ENCODE measurements at places on chromosomes 5 and 9. TPM values are rescaled to one million over a fixed set of nuclear protein-coding genes. Genes with fewer than 3 reads are reported as not detected.

DNA sequence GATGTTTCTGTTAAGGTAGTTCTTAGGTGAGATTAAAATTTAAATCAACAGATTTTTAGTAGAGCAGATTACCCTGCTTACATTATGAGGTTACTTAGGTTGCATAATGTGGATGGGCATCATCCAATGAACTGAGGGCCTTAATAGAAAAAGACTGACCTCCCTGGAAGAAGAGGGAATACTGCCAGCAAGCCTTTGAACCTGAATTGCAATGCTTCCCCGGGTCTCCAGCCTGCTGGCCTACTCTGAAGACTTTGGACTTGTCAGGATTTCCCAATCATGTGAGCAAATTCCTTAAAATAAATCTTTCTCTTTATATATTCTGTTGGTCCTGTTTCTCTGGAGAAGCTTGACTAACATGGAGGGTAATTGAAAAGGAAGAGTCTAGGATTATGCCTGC, 542.1 kb upstream of the ARRDC3 start:
- DNase-seq, result no peak

DNA sequence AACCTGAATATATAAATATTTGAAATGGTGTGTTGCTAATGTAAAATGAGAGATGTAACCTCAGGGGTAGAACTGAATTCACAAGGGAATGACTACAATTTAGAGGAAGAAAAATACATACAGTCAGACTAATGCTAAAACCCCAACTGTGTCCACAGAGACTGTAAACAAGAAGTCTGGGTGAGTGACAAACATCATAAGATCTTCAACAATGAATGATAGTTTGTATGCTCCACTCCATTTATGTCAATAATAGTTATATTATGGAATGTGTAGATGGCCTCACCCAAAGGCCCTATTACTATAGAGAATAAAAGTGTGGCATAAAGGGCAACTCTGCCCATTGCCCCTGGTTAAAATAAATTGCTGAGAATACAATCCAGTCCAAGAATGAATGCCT, 102.9 kb downstream of the CETN3 start:
- no peak for DNase-seq

GRCh38 chr5:42791151-42791550, 20.5 kb downstream of the SELENOP start:
- no peak for DNase-seq

- no peak for DNase-seq
Measured at GRCh38 chr9:113618836-113619490, 155.4 kb downstream of the RGS3 start.

- no peak for DNase-seq
Measured at GRCh38 chr9:134929193-134930158, 11.8 kb upstream of the FCN1 start.

DNA sequence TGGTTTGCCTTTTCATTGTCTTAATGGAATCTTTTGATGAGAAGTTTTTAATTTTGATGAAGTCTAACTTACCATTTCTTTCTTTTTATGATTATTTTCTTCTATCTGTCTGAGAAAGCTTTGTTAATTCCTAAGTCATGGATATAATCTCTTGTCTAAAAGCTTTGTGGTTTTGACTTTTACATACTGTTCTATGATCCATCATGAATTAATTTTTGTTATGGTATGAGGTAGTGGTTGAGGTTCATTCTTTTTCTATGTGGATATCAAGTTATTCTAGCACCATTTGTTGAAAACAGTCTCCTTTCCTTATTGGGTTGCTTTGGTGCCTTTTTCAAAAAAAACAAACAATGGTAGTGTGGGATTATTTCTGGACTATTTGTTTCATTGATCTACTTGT, 20.4 kb downstream of the FBXO10 start:
- no peak for DNase-seq

GNA14 gene
- 6.0 TPM for polyA plus RNA-seq

- no peak for DNase-seq
Measured at GRCh38 chr9:88193766-88194165, 55.5 kb upstream of the SPATA31C2 start.

GRCh38 chr5:37812365-37812764, 27.5 kb downstream of the GDNF start:
- no peak for DNase-seq

- DNase-seq, result no peak
Measured at GRCh38 chr9:109272745-109273144, 48.1 kb downstream of the EPB41L4B start.

DNA sequence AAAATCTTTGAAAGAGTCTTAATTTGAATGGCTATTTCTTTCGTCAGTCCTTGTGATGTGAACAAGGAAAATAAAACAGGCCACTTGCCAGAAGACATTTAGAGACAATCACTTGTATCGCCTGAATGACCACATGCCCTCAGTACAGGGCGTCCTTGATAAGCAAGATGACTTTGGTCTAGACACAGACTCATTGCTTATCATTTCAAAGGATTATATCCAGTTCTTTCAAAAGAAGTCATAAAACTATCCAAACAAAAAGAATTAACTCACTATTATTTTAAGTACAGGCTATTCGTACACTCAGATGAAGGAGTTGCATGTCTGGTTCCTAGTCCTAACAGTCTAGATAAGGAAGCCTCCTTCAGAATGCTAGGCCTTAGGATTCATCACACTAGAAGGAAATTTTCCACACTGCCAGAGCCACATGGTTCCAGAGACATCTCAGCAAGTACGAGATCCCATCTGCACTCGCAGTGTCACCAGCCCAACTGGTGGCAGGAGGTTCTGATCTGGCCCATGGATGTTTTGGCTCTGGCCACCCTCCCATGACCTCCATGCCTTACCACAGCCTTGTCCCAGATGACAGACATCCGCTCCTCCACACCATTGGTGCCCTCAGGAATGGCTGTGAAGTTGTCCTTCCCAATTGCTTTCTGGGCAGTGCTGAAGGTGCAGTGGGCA, 109.6 kb downstream of the DPYSL3 start:
- DNase-seq, result no peak

DNA sequence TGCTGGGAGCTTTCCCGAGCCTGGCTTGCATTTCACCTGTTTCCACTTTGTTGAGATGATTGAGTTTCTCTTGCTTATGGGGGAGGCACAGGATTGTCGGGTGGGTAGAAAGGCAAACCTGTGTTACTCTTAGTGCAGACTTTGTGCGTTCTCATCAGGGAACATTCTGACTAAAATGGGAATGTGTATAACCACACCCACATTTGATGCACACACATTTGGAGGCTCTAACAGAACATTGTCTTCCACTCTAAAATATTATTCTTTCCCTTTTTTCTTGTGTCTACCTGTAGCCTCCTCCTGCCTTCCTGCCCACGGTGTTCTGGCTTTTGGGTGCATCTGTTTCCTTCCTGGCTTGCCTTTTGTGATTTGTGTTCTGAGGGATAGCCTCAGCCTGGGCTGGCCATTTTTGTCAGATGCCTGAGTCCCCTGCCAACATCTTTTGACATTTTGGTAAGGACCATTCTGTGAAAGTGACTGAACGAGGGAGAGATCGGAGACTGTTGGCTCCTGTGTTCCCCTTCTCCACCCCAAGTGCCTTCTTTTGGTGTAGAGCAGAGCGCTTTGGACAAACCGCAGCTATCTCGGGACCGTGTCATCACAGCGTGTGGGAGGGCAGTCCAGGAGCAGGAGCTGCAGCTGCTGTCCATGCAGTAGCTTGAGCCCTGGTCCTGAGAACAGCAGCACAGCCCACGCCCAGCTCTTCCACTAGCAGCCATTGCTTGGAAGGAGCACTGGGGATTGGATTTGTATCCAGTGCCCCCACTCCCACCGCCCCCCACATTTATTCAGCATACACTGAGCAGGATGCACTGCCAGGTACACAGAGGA, 101.4 kb downstream of the ARHGAP26 start:
- no peak for DNase-seq

- no peak for DNase-seq
Measured at GRCh38 chr5:18778225-18778624, 1144.0 kb downstream of the TAF11L14 start.

DNA sequence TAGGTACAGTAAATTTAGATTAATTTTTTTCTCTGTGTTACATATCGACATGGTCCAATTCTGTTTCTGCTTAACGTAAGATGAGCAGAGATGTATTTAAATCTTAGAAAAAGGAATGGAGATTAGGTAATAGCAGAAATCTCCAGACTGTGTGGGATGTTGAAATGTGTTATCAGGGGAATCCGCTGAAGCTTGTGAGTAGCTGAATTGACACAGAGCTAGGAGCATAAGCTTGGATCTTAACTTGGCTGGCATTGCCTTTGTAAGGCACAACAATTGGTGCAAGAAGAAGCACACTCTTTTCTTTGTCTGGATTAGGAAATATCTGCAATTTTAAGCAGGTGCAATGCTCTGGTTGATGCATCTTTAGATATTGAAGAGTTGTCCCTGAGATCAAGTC, 53.1 kb downstream of the PLPPR1 start:
- no peak for DNase-seq

ABLIM3 gene
- polyA plus RNA-seq, result 91.2 TPM

PCDHB5 gene
- polyA plus RNA-seq, result 3.2 TPM

DNA sequence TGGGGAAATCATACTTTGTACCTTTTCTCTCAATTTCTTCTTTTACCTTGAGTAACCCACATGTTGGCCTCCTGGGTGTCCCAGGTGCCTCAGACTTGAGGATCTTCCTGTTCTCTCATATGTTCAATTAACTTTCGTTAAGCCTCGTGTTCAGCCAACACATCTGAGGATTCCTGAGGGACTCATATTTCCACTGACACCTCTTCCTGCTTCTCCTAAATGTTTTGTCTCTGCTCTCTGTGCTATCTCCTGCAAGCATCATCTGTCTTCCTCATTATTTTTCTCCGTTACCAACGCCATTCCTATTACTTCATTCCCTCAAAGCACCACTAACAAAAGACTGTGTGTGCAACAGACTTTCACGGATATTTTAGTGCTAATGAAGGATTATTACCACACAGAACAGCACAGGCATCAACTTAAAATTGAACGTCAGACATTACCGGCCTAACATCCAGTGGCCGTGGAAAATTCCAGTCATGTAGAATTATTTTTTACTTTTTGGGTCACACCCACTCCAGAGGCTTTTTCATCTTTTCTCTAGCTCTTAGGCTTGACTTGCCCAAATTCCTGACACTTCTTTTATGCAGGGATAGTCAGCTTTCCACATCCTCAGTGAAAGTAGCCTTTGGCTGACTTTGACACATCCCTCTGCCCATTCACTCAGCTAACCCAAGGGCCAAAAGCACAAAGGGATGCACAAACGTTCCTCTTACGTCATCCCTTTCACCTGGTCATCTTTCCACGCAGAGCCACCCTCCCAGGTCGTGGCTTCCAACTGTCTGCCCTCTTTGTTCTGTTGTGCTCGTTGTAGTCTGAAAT, 46.0 kb upstream of the OSMR start:
- DNase-seq, result no peak

CDKN2A gene
- not detected for polyA plus RNA-seq

DNA sequence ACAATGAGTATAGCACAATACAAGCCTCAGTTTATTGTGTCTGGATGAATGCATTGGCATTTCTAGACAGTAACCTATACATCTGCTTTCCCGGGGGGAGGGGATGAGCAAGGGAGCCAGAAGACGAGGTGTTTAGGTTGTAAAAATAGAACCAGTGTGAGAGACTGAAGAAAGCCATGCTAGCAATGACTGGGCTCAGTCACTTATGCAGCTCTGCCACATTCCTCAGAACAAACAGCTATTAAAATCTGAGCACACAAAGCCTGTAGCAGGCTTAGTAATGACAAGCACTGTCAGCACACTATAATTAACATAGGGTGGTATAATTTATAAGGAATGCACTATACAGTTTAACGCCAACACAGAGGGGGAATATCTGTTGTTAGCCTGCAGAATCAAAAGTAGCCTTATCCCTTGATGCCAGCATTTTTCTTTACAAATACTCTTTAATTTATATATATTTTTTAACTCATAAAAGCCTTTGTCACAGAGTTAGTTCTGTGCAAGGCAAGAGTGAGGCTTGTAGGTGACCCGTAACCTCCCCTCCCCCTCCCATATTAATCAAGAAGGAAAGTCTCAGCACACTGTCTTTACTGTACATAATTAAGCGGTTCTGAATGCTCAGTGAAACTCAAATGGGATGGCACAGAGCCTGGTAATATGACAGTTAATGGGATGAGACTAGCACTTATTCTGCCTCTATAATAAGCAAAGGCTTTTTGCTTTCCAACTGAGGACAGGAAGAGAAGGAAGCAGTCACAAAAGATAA, 295.4 kb downstream of the CSNK1G3 start:
- DNase-seq, result no peak

AMACR gene
- polyA plus RNA-seq, result 9.5 TPM

CA9 gene
- 0.50 TPM for polyA plus RNA-seq

GRCh38 chr5:127451096-127451495, 66.3 kb upstream of the PRRC1 start:
- DNase-seq, result no peak

DNA sequence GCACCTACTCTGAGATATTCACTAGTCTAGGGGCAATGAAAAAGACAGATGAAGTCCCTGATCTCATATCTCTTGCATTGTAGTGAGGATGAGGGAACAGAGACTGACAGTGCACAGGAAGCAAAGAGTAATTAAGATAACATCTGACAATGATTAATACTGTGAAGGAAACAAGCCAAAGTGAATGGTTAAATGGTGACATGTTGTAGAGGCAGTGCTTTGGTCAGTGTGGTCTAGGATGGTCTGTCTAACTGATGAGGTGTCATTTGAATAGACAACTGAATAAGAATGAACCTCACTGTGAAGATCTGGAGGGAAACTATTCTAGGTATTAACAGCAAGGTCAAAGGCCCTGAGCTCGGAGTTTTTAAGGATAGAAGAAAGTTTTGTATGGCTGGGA, 333.3 kb upstream of the GRIA1 start:
- no peak for DNase-seq

TNFSF8 gene
- 0.65 TPM for polyA plus RNA-seq

DNA sequence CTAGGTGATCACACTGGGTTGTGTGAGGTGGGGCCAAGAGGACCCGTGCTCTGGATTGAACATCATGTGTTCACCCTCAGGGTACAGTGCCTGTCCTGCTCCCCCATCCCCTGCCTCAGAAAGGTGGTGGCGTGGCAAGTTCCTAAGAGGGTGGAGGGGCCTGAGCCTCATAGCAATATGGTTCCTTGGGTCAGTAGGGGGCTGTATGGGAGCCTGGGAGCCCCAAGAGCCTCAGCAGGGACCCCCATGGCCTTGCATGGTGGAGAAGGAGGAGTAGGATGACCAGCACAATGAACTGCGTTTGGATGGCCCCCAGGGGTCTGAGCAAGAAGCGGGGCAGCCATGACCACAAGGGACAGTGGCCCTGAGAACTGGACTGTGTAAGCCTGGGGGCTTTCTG, 89.6 kb upstream of the SHB start:
- DNase-seq, result no peak

ASPN gene
- 138 TPM for polyA plus RNA-seq
